Breast epithelium (tissue), 4 donors: ENCODE measurements at places on chromosomes 13 and 19.

- DNase-seq: no peak
Measured at GRCh38 chr19:49774969-49775368, 8.2 kb downstream of the AP2A1 start.

- no peak for DNase-seq
Measured at GRCh38 chr19:13864667-13865570, 12.0 kb upstream of the NANOS3 start.

DNA sequence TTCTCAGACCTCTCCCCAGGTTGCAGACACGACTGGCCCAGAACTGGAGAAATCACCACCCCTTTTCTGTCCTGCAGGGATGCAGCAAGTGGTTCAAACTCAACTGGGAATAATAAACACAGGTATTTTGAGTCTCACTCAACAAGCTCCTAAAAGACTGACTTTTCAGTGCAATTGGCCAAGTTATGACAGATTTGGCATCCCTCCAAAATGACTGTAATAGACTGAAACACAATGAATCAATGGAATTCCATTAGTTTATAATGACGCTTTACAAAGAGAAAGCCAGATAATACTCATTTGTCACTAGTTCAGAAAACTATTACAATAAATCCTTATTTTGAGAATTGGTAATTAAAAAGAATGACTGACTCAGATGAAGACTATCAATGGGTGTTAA is 38.1 kb downstream of the MIPEP start:
- DNase-seq: no peak

DNA sequence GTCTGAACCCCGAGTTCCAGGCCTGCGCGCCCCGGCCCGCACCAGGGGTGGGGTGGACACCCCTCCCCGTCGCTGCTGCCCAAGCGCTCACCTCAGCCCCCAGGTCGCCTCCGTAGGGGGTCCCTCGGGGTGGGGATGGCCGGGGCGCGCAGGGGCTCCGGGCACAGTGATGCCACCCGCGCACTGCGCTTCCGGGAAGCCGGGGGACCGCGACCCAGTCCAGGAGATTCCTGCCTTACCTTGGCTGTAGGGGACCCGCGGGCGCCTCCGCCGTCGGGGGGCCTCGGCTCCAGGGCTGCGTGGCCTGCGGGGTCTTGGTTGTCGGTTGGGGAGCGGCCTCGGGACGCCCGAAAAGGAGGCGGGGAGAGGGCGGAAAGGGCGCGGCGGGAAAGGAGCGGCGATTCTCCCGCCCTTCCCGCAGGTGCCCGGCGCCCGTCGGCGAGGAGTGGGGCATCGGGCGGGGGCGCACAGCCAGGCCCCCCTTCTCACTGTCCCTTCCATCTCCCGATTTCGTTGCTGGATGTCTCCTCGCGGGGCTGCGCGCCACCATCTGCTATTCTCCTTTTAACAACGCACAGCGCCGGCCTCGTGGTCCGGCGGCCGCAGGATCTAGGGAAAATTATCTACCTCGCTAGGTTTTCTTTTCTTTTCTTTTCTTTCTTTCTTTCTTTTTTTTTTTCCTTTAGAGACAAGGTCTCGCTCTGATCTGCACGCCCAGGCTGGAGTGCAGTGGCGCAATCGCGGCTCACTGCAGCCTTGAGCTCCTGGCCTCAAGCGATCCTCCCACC is at the start of gene KEAP1:
TSS of gene KEAP1 (minus strand) at position 355 of the 788 bp plus-strand sequence. CDS start 3,323 bp downstream, outside the sequence.
- DNase-seq: no peak

GRCh38 chr19:821825-822503 is at the start of gene PLPPR3:
PLPPR3 (minus strand) TSS chr19:821955; CDS start chr19:821559, 396 bp downstream.
- no peak for DNase-seq
